ENCODE measurements at places on chromosomes 13 and 19.

GRCh38 chr19:45922281-45922680 lies 7.7 kb upstream of the NANOS2 start:
- DNase-seq, result no peak

DNA sequence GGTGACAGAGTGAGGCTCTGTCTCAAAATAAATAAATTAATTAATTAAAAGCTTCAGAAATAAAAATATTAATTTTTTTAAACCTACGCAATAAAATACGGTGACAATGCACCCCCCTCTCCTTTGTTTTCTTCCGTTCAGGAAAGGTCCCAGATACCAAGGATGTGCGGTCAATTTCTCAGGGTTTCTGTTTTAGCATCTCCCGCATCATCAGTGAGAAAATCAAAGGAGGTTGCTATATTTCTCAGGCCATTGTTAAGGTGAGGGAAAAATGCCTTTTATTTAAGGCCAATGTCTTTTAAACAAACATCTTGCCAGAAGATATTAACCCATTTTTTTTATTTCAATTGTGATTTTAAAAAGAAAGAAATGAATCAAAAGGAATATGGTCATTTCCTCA lies 111.7 kb downstream of the INSR start:
- no peak for DNase-seq

GRCh38 chr19:5224480-5224879 lies 116.1 kb downstream of the PTPRS start:
- no peak for DNase-seq

DNA sequence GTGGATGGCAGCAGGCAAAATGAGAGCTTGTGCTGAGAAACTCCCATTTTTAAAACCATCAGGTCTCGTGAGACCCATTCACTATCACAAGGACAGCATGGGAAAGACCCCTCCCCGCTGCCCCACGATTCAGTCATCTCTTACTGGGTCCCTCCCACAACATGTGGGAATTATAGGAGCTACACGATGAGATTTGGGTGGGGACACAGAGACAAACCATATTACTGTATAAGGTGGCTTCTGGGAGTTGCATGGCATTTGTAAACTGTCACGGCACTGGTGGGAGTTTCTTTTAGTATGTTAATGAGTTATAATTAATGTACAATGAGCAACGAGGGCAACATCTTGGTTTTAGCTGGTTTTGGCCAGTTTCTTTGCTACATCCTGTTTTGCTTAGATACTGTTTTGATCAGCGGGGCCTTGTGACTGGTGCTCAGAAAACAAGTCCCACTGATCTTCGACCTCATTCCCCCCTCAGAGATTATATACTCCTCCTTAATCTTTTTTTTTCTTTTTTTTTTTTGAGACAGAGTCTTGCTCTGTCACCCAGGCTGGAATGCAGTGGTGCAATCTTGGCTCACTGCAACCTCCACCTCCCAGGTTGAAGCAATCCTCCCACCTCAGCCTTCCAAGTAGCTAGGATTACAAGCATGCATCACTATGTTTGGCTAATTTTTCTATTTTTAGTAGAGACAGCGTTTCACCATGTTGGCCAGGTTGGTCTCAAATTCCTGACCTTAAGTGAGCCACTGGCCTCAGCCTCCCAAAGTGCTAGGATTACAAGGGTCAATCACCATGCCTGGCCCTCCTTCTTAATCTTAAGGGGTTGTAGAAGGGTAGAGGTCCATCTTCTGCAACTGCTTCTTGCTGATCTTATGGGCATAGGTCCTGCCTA lies 21.3 kb upstream of the ZNF599 start:
- DNase-seq, result no peak

GRCh38 chr13:114142640-114143490 lies 10.4 kb upstream of the RASA3 start:
- peak; percentile 64 for DNase-seq

DNA sequence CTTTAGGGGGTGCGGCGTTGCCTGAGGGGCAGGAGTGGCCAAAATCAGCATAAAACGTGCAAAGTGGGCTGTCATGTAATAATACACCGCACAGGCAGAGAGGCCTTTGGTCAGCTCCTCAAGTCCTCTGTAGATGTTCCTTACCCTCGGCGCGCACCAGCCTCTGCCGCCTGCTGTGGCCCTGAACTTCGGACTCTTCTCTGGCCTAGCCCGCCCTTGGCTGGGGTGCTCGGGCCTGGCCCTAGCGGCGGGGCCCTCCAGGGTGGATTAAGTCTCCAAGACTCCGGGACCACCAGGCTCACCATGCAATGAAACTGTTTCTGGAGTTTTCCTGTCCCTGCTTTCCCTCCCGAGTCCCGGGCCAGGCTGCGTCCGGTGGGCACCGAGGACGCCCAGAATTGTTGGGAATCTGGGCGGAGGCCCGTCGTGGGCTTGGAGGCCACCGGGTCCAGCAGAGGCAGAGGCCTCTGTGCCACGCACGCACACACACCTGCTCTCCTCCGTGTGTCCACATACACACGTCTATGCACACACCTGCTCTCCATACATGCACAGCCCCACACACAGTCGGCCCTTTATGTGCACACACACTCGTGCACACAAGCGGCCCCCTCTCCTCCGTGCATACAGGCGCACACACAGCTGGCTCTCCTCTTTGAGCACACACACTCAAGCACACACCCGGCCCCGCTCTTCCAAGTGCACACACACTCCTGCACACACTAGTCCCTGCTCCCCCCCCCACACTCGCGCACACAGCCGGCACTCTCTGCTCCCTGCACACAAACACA lies 1.5 kb upstream of the TFDP1 start:
- DNase-seq, result no peak

DNA sequence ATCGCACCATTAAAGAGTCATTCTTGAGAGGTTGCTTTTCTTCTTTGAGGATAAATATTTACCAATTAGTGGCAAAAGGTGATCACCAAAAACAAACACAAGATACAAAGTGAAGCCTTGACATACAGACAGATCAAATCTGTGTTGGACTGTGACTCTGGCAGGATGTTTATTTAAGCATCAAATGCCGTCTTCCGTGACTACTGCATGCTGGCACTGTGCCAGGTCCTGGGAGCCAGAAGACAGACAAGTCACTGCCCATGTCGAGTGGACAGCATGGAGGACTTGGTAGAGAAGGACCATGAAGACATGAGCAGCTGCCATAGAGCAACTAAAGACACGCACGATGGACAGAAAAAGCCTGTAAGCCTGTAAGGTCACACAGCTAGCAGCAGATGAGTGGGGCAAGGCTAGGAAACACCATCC lies 92.8 kb upstream of the FARP1 start:
- no peak for DNase-seq

DNA sequence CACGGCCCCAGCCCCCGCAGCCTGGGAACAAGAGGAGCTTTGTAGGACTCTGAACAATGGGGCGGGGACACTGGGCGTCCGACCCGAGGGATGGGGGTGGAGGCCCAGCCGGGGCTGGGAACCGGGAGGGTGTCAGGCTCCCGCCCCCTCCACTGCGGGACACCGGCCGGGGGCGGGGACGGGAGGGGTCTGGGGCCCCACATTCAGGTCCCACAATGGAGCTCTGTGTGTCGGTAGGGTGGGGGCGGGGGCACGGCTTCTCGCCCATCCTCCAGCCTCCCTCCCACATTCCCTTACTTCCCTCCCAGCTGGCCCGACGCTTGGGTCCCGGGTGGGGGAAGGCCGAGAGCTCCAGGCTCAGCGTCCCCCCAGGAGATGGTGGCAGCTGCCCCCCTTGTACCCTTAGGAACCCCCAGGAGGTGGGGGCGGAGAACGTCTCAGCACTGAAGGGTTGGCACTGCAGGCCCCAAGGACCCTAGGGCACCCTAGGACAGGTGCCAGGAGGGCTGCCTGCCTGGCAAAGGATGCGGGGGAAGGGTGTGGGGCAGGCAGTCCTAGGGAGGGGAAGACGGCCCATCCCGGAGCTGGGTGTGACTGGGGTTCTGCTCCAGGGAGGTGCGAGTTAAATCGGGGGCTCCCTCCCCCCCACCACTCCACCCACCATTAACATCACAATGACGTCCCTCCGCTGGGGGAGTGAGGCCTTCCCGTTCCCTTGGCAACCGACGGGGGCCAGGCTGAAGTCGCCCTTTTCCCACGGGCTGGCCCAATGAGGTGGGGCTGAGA lies 5.3 kb downstream of the TTYH1 start:
- DNase-seq, result no peak

DNA sequence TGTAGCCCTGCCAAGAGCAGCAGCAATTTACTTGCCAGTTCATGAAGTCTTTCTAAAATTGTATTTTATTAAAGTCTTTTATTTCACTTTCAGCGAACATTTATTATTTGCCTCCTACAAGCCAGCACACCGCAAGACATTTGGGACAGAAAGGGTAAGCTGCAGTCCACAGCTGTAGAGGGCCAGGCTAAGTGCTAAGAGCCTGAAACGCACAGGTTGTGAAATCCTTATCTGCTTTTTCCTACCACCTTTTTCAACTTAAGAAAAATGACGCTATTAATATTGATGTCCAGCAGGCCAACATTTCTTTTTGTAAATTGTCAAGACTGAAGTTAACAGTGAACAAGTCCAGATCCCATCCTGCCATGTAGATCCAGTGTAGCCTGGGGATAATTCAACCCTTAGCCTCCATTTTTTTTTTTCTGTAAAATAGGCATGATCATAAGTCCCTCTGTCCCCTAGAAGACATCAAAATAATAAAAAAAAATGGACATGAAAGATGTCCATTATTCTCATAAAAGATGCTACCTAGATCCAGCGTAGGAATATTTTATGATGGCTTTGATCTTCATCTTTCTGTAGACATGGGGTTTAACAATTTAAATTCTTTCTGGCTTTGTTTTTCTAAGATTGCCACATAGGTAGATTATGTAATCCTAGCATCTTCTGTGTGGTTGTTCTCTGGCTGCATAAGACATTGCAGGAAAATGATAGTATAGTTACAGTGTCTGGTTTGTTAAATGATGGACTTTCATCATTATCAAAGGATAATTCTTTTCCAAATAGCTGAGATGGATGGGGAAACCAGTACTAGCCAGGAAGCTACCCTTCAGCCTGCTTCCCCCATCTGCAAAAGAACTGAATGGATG lies 128.4 kb downstream of the SHISA2 start:
- no peak for DNase-seq

DNA sequence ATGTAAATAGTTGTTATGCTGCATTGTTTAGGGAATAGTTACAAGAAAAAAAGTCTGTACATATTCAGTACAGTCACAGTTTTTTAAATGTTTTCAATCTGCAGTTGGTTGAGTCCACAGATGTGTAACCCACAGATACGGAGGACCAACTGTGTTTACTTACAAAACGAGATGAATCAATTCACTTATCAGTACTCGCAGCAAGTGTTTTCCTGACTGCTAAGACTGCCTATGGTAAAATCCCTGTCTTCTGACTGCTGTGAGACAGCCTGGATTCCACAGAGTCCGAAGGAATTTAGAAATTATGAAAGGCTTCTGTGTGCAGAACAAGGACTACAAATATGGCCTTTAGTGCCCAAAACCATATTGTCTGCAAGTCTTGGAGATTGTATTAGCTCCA lies 45.7 kb upstream of the C1QTNF9 start:
- no peak for DNase-seq

- DNase-seq, result no peak
These were observed 18.3 kb downstream of the ATP4B start for GRCh38 chr13:113639616-113640262.

- DNase-seq, result no peak
These were observed 3.7 kb upstream of the SBK2 start for GRCh38 chr19:55540619-55541018.

DNA sequence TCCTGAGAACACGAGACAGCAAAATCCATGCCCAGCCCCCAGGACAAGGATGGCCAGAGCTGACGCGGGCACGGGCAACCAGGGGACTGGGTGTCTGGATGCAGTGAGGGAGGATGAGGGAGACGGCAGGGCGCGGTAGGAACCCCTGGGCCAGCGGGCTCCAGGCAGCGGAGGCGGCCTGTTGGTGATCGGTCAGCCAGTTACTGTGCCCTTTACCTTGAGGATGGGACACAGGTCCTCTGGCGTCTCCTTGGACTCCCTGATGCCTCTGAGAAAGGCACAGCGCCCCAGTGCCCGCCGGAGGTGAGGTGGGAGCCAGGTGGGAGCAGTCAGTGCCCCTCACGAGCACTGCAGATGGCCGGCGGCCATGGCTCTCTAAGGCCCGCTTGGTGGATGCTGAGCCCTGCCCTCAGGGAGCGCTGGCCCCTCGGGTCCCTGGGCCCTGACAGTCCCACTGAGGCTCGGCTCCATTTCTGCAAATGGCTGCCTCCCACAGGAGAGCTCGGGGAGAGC lies 31.2 kb downstream of the C13orf46 start:
- DNase-seq, result no peak

DNA sequence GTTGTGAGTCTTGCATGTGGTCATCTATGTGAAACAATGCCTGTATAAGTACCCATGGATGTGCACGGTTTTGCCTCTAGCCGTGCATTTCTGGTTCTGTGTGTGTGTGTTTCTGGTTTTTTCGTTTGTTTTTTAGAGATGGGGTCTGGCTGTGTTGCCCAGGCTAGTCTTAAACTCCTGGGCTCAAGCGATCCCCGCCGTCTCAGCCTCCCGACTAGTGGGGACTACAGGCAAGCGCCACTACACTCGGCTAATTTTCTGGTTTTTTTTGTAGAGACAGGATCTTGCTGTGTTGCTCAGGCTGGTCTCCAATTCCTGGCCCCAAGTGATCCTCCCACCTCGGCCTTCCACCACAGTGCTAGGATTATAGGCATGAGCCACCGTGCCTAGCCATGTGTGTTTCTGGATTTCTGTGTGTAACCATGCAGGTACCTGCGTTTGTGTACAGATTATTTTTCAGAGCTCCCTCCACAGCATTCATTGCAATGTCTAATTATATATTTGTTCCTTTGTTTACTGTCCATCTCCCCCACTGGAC lies 15.9 kb upstream of the FOSB start:
- DNase-seq, result no peak

Measured in activated CD4-positive, alpha-beta T cell treated with anti-CD3 and anti-CD28 coated beads, Interleukin-2, amount 50 U/mL, for 4 hours (primary cell).